Activated naive CD8-positive, alpha-beta T cell treated with anti-CD3 and anti-CD28 coated beads, Interleukin-2, amount 50 U/mL, for 16 hours (primary cell): ENCODE measurements at places on chromosomes 16 and 17.

GRCh38 chr16:29940656-29941055 lies 14.6 kb upstream of the KCTD13 start:
- no peak for DNase-seq

DNA sequence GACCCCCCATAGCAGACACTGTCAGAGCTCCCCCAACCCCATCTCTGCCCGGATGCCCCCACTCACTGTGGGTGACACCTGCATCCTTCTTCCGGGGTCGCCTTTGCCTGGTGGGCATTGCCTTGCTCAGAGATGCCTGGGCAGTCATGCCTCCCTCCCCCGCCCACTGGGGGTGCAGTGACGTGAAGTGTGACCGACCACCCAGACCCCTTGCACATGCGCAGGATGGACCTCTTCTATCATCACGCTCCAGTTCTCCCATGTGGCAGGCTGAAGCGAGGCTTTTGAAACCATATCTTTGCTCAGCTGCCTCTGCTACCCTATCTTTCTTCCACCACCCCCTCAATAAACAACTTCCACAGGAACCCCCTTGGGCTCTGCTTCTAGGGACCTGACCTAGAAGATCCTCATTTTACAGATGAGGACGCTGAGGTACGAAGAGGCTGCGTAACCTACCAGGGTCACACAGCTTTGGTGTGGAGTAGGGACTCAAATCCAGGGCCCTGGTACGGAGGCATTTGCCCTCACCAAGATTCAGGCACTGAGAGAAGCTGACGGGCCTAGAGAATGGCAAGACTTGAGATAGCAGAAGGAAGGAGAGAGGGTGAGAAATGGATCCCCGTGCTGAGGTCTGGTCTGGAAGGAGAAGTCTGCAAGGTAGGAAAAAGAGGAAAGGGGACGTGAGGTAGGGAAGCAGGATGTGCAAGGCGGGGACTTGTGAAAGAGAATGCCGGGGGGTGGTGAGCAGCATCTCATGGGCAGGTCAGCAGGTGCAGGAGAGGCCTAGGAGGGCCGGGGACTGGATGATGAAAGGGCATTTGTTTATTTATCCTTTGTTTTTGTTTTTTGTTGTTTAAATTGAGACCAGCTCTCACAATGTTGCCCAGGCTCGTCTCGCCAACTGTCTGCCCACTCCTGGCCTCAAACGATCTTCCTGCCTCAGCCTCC lies 14.4 kb downstream of the NLRC5 start:
- no peak for DNase-seq

- no peak for DNase-seq
Observed at GRCh38 chr16:82694239-82694874, 67.6 kb downstream of the CDH13 start.

DNA sequence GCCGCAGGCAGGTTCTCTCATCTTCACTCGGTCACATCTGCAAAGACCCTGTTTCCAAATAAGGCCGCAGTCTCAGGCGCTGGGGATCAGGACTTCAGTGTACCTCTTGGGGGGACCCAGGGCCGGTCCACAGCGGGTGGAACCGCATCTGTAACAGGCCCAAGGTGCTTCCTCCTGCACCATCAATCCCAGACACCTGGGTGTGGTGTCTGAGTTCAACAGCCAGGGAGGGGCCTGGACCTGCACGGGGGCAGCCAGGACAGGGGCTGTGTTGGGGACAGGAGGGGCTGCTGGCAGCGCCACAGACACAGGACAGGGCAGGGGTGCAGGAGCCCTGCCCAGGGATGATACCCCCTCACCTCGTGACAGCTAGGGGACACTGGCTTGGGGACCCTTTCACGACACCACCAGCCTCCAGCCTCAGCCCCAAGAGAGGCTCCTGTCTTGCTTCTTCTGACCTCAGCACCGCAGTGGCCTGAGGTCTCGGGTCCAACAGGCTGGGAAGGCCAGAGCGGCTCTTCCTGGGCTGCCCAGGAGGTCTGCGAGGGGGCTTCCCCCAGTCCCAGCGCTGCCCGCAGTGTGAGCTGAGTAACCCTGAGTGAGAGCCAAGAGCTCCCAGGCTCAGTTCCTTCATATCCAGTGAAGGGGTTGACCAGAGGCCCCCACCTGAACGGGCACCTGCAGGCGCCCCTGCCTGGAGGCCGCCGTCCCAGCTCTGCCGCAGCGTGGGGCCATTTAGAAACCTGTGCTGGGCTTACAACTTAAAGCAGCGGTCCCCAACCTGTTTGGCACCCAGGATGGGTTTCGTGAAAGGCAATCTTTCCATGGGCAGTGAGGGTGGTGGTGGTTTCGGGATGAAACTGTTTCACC lies 30.7 kb upstream of the BAHCC1 start:
- no peak for DNase-seq

DNA sequence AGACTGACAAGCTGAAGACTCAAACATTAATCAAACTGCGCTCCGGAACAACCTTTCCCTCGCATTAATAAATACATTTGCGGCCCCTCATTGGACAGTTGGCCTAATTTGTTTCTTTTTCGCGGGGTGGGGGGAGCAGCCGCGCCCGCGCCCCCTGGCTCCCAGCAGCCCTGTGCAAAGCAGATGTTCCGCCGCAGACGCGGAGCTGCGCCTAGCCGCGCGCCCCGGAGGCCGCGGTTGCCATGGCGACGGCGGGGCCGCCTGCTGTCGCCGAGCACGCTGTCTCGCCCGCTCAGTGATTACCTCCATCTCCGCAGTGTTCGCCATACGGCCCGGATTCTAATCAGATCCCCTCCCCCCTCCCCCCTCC lies 25.5 kb downstream of the COPZ2 start:
- DNase-seq, result no peak

DNA sequence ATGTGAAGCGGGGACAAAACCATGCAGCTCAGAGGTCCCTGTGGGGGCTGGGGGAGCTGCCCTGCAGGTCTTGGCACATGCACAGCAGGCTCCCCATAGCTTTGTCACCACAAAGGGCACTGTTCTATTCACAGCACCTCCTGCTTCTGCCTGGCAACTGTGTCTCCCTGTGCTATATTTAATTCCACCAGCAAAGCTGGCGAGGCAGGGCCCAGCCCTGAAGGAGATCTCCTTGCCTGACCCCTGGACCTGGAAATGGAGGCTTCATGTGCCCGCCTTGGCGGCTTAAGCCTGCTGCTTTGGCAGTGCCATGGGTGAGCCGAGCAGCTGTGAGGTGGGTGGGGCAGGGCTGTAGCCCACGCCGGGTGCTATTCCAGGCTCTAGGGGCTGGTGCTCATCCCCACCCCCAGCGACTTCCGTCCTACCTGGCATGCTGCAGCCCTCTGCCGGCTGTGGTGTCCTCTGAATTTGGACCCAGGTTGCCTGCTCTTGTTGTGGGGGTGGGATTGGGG lies 6.8 kb downstream of the LDHD start:
- no peak for DNase-seq

DNA sequence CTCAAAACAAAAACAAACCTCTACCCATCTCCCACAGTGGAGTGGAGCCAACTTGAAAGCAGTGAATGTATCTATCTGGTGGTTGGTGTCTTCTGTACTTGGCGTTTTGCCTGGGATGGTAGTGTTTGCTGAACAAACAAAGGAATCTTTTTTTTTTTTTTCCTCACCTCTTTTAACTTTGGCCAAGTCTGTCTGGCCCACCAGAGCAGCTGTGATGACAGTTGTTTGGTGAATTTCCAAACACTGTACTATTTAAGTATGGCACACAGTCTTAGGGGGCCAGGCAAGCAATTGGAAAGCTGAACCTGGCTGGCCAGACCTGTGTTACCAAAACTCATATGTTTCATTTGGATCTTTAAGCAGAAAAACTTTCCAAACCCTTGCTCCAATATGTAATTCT lies 101.8 kb upstream of the CDH13 start:
- DNase-seq, result no peak

DNA sequence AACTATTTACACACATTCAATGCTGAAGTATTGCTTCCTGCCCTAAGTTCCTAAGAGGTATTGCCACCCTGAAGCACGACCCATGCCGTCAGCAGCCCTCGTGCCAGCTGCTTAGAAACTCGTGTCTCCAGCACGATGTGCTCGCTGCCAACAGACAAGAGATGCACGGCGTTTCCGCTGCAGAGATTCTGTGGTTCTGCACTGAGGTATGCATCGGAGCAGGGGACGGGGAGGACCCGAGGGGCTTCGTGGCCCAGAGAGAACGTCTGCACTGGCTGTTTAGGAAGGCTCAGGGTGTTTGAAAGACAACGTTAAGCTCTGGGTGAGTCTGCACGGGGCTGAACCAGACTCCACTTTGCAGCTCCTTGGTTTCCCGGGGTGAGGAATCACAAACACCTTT lies 82.7 kb upstream of the CREBBP start:
- no peak for DNase-seq

DNA sequence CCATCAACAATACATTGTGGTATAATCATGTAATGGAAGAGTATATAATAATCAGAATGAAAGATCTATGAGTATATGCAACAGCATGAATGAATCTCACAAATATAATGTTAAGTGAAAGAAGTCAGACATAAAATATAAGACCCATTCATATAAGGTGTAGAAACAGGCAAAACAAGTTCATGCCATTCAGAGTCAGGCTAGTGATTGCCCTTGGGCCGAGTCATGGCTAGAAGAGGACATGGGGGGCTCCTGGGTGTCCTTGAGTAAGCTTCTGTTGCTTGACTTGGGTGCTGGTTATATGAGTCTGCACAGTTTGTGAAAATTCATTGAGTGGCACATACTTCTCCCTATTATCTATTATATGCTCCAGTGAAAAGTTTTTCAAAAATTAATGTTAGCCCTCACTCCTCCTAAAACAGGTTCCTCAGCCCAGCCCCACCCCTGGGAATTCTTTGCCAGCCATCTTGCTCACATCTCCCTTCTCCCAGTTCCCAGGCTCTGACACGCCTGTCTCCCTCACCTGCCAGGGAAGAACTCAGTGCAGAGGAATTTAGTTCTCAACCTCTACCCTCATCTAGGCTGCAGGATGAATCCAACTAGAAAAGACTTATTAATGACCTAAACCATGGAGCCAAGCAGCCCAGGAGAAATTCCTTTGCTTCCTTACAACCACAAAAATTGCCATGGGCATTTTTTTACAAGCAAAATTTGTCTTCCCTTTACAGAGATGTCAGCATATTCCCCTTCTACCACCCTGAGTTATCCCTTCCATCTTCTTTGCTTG lies 52.4 kb upstream of the NFAT5 start:
- DNase-seq, result no peak

- no peak for DNase-seq
Observed at GRCh38 chr16:68943961-68944360, 100.6 kb downstream of the TANGO6 start.

DNA sequence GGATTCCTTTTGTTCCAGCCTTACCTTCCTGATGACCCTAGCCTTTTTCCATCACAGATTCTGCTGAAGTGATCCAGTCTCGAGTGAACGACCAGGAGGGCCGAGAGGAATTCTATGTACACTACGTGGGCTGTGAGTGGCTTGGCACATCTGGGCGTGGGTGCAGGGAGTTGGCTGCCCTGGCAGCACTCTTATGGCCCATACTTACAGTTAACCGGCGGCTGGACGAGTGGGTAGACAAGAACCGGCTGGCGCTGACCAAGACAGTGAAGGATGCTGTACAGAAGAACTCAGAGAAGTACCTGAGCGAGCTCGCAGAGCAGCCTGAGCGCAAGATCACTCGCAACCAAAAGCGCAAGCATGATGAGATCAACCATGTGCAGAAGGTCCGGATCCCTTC lies 2.7 kb downstream of the KAT8 start:
- no peak for DNase-seq

GRCh38 chr17:17605083-17605728 lies 13.7 kb upstream of the PEMT start:
- DNase-seq, result no peak

DNA sequence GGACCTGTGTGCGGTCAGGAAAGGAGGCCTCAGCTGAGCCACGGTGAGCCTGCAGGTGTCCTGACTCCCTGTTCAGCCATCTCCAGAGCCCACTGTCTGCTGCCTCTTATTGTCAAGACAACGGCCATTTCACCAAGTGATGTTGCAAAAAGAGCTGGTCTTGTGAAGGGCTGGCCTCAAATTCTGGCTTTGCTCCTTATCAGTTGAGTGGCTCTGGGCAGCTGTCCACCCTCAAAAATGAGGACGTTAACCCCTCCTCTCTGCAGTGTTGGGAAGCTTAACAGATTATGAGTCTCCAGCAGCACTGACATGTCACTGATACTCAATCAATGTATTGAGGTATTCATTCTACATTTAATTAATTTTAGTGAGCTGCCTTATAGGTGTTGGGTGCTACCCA lies 171.1 kb upstream of the TOX3 start:
- DNase-seq, result no peak

GRCh38 chr17:22102177-22102576 lies 409.9 kb downstream of the KCNJ18 start:
- DNase-seq, result no peak

- DNase-seq, result no peak
Observed at GRCh38 chr16:31464781-31465260, 5.5 kb downstream of the ARMC5 start.

- DNase-seq, result peak; percentile 59
Observed at GRCh38 chr16:28291651-28292626, at the start of gene SBK1. Gene SBK1, plus strand, starts transcription at chr16:28292525. Its CDS starts 24,867 bp downstream, at chr16:28317392.

DNA sequence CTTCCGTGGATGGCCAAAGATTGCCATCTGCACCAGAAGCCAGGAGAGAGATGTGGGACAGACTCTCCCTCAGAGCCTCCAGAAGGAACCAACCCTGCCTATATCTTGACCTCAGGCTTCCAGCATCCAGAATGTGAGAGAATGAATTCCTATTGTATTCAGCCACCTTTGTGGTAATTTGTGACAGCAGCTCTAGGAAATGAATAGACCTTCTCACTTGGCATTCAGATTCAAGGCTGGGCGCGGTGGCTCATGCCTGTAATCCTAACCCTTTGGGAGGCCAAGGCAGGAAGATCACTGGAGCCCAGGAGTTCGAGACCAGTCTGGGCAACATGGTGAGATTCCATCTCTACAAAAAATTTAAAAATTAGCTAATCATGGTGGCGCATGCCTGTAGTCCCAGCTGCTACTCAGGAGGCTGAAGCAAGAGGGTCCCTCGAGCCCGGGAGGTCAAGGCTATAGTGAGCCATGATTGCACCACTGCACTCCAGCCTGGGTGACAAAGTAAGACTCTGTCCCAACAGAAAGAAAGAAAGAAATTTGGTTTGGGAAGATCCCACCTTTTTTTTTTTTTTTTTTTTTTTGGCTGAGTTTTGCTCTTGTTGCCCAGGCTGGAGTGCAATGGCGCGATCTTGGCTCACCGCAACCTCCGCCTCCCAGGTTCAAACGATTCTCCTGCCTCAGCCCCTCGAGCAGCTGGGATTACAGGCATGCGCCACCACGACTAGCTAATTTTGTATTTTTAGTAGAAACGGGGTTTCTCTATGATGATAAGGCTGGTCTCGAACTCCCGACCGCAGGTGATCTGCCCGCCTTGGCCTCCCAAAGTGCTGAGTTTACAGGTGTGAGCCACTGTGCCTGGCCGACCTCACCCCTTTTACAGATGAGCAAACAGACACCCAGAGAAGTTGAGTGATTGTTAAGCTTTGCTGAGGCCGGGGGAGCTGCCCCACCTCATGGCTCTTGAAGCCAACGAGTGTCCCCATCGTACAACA lies 4.3 kb upstream of the CPSF4L start:
- no peak for DNase-seq

GRCh38 chr17:80783486-80783885 lies 208.2 kb upstream of the CHMP6 start:
- DNase-seq, result no peak

DNA sequence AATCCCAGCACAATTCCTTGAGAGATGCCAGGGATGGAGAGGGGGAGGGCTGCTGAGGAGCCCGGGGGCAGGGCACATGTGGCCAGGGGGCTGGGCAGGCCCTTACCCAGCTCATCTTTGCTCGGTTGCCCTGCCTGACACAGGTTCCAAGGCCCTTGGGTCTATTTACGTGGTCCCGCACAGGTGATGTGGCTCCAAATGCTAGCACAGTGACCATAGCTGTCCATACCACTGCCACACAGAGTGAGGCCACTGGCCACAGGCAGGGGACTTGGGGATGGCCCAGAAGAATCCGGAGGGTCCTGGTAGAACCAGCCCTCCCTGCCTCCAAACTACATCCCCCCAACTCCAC lies 10.0 kb upstream of the PRR29 start:
- DNase-seq, result no peak
